Retina (tissue), 1 donor: ENCODE measurements at places on chromosomes 12 and 14.

- no peak for DNase-seq
These were observed 8.7 kb downstream of the PGAM5 start for GRCh38 chr12:132719141-132719953.

GRCh38 chr12:96237465-96238077 lies 43.4 kb downstream of the ELK3 start:
- DNase-seq, result no peak

GRCh38 chr12:62931477-62931876 lies 3.5 kb downstream of the PPM1H start:
- DNase-seq, result no peak

DNA sequence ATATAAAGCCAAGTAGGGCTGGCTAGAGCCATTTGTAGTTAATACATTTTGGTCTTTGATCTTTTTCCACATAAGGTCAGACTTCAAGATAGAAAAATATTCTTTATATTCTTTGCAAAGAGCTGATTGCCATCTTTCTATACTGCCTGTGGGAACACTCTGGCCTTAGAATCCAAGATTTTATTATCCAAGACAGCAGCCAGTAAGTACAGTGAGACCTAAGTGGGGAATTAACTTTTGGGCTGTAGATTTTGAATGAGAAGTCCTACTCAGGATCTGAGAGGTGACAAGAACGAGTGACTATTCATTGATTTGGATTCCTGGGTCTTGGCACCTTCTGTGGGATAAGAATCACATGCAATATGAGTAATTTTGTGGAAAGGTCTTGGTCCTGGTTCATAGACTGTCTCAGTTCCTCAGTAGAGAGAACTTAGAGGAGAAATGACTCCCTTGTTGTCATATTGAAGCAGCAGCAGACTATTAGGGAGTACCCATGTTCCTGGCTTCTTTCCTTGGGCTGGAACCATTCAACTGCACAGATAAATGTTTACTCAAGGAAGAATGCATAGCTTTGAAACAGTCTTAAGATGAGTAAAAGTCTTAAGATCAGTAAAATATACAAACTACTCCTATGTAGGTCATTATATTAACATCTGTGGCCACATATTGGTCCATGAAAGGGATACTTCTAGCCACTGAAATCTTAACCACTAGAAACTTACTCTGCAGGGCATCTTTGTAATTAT lies 353.8 kb downstream of the RAD51B start:
- DNase-seq, result no peak

- no peak for DNase-seq
These were observed 151.8 kb upstream of the GARIN6 start for GRCh38 chr12:99495799-99496198.

DNA sequence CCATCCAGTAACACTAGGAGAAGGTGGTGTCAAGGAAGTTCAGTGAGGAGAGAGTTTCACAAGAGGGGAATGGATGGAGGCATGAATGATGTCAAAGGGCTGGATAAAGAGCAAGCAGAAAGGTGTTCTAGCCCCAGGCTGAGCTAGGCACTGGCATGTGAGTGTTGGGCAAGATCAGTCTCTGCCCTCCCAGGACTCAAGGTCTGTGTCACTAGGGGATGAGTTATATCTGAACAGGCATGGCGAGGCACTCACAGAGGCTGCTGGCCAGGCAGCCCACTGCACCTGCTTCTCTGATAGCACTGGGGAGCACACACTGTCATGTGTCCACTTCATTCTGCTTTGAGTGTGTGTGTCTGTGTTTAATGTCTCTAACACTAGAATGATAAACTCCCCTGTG lies 903.8 kb downstream of the BCL11B start:
- no peak for DNase-seq

- no peak for DNase-seq
These were observed 326.2 kb upstream of the NAV3 start for GRCh38 chr12:77504466-77504865.

- no peak for DNase-seq
These were observed 41.5 kb upstream of the FBXO21 start for GRCh38 chr12:117231750-117232149.

- no peak for DNase-seq
These were observed 85.6 kb upstream of the CCND2 start for GRCh38 chr12:4187916-4188315.

DNA sequence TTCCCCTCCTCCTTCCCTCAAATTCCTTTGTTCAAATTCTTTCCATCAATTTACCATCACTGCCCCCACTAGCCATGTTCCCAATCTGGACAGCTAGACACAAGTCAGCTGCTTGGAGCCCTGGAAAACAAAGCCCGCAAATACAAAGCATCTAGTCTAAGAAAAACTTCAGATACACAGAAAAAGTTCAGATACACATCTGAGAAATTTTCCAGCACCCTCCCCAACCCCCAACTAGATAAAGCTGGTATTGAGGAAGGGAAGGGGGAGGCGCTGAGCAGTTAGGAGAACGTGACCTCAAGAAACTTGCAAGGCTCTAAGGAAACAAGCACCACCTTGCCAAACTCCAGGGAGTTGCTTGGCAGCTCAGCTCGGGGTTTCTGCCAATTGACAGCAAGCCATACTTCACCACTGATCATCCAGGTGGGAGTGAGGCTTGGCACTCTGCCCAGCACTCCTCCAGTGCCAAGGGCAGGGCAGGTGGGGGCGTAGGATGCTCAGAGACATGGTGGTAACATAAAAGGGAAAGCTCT lies 5.1 kb upstream of the CNIH1 start:
- no peak for DNase-seq

DNA sequence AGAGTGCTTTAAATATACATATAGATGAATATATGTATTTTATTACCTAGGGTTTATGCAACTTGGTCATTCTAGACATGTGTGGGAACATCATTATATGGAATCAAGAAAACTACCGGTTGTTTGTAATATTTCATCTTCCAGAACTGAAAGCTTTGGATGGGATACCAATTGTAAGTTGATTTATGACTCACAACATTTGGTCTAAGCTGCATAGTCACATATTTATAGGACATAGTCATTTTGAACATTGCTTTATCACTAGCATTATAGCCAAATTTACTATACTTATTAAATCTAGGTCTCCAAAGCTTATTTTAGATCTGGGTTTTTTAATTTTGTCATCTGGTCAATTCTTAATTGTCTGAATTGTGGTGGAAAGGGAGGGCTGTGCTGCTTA lies 83.7 kb upstream of the PCNX4 start:
- DNase-seq, result no peak

DNA sequence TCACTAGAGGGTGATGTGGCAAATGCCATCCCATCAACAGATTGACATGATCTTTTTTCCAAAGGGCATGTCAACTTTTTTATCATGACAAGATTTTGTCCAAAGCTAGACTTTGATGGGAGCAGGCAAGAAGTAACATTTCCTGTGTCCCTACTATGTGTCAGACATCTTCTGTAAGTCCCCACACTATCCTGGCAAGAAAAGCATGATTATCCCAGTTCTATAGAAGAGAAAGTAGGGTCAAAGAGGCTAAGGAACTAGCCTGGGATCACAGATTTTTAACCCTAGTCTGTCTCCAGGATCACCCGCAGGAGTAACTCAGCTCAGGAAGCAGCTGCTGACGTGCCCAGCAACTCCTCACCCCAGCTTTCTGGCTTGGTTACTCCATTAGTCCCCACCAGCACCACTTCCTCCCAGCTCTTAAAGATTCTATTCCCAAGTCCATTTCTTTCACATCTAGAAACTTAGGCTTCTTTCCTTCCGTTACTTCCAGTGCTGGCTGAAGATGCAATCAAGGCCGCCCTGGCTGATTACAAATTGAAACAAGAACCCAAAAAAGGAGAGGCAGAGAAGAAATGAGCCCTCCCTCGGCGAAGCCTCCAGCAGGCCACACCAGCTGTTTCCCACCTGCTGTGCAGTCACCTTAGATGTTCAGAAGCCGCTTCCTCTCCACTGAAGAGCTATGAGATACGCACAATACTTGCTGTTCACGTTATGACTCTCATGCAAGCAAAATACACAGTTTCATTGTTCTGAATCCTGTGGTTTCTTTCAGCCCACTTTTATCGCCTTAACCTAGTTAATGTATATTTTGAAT lies 6.2 kb downstream of the ISCU start:
- no peak for DNase-seq

- DNase-seq, result no peak
These were observed 3.4 kb downstream of the ATXN7L3B start for GRCh38 chr12:74541074-74541473.
